GM19239 (cell line): ENCODE measurements at places on chromosomes 11 and 22.

GRCh38 chr22:44890416-44891292, 119.2 kb downstream of the PHF21B start:
- no peak for DNase-seq

DNA sequence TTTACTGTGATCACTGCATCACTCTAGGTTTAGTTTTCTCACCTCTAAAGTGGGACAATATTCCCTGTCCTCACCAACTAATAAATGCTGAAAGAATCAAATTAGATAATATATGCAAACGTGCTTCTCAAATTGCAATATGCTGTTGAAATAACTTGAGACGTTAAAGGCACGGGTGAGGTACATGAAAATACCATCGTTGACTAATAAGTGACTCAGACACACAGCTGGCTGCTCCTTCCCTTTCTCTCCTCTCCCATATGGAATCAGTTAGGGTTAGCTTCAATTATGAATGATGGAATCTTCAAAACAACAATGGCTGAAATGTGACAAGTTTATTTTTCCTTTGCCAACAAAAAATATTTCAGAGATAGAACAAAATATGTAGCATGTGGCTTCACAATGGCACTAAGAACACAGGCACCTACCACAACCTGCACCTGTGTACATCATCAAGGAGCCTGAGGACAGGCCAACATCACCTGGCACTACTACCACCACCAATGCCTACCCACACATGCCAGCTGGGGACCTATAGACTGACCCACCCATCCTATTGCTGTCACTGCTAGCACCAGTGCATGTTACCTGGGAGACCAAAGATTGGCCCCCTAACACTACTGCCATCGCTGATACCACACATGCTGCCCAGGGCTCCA, 13.7 kb downstream of the GDPD4 start:
- no peak for DNase-seq

DNA sequence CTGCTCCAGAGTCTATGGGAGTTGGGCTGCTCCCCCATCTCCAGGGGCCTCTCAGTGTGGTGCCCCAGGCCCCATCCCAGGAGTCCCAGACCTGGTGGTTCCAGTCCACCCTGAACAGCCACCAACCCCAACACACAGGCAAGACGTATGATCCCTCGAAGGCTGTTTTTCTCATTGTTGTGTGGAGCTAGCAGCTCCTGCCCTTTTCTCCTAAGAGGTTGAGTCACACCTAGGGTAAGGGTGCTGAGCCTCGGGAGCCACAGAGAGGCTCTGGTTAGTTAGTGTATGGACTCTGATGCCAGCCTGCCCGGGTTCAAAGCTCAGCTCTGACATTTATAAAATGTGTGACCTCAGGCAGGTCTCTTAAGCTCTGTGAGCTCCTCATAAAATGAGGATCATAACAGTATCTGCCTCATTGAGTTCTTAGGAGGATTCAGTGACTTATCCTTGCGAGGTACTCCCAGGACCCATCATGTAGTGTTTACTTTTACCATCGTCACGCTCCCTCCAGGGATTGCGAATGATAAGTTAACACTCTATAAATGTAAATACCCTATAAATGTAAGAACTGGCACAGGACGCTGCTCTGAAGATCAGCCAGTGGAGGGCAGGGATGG, 47.2 kb downstream of the FBLN1 start:
- no peak for DNase-seq

GRCh38 chr11:120219232-120219937, 8.6 kb downstream of the OAF start:
- DNase-seq: no peak

DNA sequence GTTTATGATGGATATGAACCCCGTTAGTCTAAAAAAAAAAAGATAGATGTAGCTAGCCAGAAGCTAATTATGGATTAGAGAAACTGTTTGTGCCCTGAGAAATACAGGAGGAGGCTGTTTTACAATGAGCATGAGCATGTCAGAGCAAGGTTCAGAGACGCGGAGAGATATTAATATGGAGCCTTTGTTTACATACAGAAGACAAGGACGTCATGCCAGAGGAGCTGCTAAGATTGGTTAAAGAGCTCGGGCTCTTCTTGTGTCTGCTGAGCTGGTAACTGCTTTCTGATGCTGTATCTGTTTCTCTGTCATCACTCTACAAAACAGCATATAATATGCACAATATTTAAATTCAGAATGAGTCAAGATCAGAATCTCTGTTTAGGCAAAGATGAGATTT, 24.9 kb upstream of the CCDC89 start:
- DNase-seq: no peak

DNA sequence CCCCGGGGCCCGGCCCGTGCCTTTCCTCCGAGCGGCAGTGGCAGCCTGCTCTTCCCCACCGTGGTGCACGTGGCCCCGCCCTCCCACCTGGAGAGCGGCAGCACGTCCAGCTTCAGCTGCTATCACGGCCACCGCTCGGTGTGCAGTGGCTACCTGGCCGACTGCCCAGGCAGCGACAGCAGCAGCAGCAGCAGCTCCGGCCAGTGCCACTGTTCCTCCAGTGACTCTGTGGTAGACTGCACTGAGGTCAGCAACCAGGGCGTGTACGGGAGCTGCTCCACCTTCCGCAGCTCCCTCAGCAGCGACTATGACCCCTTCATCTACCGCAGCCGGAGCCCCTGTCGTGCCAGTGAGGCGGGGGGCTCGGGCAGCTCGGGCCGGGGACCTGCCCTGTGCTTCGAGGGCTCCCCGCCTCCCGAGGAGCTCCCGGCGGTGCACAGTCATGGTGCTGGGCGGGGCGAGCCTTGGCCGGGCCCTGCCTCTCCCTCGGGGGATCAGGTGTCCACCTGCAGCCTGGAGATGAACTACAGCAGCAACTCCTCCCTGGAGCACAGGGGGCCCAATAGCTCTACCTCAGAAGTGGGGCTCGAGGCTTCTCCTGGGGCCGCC, 11.9 kb downstream of the C22orf31 start:
- DNase-seq: no peak

- DNase-seq: no peak
Measured at GRCh38 chr22:39946126-39946502, 14.1 kb upstream of the TMA7B start.

DNA sequence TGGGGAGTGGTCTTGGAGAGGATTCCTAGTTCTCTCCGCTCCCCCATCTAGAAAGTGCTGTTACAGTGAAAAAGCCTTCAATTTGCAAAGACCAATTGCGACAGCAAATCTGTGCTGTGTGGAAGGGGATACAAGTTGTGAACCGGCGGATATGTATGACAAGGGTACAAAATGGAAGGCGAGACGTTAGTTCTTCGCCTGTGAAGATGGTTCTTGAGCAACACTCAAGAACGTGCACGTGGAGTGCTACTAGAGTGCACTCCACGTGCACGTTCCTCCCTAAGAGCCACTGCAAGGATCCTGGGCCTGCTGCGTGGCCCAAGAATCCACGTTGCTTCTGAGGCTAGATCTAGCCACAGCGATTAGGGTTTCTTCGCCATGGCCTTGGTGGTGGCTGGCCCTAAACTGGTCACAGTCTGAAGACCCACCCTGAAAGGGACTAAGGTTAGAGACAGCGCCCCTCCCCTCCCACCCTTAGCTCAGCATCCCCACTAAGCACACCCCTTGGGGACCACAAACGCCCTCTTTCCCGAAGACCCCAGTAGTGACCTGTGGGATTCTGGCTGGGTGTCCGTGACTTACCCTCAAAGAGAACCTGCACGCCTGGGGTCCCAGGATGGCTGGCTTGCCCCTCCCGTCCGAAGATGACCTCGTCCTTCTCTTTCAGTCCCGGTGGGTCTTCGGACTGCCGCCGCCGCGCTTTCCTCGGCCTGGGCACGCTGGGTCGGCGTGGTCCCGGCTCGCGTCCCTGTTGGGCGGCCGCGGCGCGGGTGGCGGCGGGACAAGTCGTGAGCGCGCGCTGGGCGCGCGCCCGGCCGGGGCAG, 519 bp upstream of the PDE3B start:
- no peak for DNase-seq

GRCh38 chr11:103648670-103649400, 387.6 kb upstream of the DDI1 start:
- no peak for DNase-seq

GRCh38 chr11:74366576-74366975, 31.7 kb downstream of the PGM2L1 start:
- DNase-seq: no peak
